ENCODE measurements at places on chromosomes 3 and 15. TPM values are rescaled to one million over a fixed set of nuclear protein-coding genes. Genes with fewer than 3 reads are reported as not detected.

The KLHL40 gene
- total RNA-seq = 0.60 TPM

The DIS3L gene
- total RNA-seq = 38.0 TPM

DNA sequence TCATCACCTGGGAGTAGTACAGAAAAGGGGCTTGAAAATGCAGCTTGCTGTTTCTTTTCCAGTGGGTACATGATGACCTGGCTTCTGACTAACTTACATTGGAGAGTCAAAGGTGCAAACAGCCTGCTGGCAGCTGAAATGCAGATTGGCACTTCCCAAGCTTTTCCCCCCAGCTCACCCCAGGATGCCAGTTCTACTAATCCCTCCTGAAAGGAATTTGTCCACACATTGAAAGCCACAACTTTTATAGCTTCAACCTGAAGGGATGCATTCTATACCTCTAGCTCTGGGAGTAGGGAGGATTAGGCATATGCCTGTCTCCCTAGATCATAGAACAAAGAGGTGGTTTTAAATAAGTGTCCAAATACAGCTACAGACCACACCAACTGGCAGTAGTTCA lies 281.7 kb downstream of the EFHB start:
- no peak for DNase-seq

DNA sequence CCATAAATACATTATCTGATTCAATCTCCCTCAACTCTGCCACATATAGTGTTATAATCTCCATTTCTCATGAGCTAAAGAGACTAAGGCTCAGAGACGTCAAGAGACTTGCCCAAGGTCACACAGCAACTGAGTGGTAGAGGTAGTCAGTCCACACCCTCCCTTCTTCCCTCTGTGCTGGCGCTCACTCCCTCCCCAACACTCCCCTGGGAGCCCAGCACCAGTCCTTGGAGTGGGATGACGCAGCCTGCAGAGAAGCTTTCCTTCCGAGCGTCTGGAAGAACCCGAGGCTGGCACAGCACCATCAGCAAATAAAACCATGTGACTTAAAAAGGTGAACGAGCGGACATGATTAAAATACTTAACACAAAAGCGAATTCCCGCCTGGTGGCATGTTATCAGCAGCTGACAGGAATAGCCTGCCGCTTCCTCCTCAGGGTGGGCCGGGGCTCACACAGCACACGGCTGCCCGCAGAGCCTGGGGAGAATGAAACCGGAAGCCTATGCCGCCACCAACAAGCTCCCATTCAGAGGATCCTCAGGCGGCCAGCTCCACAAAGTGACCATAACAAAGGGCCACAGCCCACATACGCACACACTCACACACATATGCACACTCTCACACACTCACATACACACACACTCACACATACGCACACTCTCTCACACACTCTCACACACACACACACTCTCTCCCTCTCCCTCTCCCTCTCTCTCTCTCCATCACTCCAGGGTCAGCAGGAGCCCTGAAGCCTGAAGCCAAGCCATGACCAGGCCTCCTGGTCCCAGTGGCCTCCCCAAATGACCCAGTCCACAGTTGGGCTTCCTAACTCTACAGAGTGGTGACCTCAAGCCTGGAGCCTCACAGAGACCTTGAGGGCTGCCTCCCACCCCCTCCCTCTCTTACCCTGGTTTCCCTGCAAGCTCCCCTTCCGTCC lies 120.5 kb downstream of the XXYLT1 start:
- DNase-seq = peak; percentile 72

- DNase-seq = no peak
Measured at GRCh38 chr3:61154457-61155198, 96.6 kb downstream of the FHIT start.

- no peak for DNase-seq
Measured at GRCh38 chr15:90024406-90024805, 23.3 kb downstream of the ZNF710 start.

- DNase-seq = peak; percentile 53
Measured at GRCh38 chr3:138381950-138382715, 33.8 kb downstream of the MRAS start.

DNA sequence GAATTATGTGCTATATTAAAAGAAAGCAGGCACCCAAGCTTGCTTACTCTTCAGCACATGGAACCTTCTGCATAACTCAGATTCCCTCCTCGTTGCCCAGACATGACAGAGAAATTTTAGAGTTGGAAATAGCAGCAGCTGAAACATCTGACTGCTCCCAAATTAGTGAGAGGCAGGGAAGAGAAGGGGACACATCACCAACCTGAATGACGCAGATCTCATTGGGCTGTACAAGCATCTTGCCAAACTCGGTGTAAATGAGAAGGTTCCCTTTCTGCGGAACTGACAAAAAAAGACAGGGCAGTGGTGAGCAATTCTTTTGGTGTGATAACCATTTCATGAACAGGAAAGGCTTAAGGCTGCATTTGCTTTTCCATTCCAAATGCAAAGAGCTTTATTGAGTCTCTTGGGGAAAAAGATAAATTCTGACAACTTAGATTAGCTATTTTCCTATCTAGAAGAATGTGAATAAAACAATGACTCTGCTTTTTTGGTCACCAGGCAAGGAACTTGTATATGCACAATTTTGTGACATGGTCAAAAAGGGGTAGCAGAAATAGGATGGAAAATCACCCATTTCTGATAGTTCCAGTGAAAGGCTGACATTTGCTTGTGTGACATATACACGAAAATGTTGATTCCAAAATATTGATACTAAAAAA lies 35.1 kb downstream of the HGD start:
- DNase-seq = no peak

- DNase-seq = no peak
Measured at GRCh38 chr15:51382787-51383186, 41.3 kb downstream of the GLDN start.

DNA sequence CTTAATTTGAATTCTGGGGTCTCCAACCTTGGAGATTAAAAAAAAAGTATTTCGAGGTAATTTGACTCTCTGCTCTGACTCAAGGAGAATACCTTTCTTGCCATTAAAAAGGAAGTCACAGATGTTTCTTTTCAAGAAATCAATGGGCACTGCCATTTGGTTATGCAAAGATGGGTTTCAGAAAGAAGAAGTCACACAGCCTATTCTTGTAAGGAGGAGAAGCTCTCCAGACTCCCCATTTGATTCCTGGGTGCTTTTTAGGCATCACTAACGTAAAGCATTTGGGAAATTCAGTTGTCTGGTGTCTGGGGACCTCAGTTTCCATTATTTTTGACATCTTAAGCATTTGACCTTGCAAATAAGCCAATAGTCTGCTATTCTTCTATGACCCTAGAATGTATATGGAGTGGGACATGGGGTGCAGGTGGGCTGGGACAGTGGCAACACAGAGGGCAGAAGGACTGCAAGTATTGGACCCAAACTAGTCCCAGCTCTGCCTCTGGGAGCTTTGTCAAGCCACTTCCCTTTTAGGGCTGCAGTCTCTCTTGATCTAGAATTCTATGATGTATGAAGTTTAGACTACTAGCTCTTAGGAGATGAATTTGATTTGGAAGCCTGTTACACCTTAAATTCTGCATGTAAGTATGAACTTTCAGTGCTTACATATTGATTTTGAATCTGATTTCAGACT lies 27.8 kb downstream of the IL5RA start:
- DNase-seq = no peak

The CKMT1A gene
- total RNA-seq = 0.38 TPM

The SOX14 gene
- not detected for total RNA-seq

DNA sequence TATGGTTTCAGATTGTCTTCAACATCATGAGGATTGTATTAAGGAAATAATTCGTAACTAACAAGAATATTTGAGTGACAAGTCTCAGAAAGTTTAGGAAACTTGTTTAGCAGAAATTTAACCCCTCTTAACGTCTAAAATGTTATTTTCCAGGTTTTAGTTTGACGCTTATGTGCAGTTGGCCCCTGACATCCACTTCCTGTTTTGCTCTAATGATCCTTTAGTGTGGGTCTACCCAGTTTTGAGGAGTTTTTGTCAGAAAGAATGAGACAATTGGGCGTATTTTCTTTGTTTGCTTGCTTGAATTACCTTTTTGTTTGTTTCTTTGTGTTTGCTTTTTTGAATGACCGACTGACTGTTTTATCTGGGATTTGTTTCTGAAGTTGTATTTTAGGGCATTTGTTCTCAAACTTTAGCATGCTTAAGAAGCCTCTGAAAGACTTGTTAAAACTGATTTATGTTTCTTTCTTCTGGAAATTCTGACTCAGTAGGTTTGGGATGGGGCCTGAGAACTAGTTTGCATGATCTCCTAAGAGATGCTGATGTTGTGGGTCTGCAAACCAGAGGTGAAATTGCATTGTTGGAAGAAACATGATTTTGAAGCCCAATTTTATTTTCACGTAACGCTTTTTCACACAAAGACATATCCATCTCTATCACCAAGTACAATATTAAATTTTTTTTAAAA lies 20.6 kb downstream of the RBMS3 start:
- no peak for DNase-seq
